LoVo (cell line): ENCODE measurements at places on chromosomes 1 and 21.

DNA sequence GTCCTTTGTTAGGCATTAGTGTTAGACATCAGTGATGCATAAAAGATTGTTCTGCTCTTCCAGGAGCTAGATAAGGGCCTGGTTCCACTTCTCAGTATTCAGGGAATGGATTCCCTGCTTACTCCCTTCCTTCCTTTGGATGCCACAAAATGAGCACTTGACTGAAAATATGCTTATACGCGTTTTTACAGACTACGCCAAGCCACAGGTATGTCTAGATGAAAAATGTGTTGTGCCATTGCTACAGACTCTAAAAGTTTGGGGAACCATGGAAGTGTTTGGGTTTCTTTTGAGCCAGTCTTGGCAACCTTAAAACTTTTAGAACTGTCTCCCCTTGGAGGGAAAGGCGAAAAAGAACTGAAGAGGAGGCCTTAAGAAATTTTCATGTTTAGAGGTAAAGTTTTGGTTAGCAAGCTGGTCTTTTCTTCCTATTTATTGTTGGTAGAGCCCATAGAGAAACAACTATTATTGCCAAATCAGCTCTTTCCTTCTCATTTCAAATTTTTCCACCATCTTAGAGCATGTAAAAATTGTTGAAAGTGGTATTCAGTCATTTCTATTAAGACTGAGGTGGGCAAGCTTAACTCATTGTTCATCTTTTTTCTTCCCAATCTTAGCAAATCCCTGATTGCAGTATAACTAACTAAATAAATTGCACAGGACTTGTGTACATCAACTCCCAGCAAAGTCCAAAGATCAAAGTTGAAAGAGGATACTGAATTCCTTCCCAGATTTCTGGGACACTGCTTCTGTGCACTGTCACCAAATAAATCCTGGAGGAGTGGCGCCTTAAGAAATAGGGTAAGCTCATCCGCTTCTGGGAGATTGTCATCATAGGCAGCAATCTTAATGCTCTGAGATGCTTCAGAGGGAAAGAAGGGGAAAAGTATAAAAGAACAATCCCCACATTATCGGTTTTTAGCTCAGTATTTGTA is 18.9 kb downstream of the FGGY start:
- no peak for DNase-seq

DNA sequence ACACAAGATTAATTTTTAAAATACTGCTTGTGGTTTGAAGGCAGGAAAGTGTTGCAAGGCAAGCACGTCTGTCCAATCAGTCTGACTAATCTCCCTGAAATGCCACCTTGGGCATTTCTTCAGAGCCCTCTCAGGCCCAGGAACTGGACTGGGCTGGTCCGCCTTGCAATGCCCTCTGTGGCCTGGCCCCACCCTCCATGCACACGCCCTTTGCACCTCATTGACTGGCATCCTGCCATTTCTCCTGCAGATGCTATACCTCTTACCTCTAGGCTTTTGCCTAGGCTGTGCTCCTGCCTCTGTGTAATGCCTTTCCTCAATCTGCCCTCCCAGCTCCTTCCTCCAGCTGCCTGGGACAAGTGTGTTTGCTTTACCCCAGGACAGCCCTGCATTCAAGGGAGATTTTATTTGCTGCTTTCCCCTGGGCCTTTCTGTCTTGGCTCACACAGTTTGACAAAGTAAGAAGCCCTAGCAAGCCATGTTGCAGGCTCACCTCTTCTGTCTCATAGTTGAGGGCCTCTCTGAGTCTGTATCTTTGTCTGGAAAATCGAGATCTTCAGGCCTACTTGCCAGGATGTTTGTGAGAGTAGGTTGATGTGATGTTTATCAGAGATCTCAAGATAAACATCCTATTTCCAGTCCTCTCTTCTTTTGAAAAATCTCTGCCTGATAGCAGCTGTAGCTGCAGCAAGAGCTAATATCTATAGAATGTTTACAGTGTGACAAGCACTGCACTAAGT is 149.2 kb upstream of the JUN start:
- peak; percentile 92 for DNase-seq

- no peak for DNase-seq
Measured at GRCh38 chr1:30641572-30642353, 81.6 kb downstream of the MATN1 start.

- no peak for DNase-seq
Measured at GRCh38 chr1:212218911-212219310, 66.3 kb upstream of the PPP2R5A start.
